ENCODE measurements at places on chromosomes 16 and 17.

DNA sequence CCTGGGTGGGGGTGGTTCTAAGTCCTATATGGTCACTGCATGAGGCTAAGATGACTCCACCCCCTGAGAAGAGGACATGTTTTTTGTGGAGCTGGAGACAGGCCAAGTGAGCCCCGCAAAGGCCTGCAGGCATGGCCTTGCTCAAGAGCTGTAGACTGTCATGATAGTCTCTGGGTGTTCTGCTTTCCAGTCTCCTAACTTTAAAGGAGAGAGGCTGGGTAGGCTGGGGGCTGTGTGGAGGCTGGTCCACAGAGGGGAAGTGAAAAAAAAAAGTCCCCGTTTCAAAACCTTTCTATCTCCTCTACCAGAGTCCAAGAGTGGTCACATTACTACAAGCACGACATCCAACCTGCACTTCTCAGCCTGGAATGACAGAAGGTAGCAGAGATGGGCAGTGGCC, 27.1 kb downstream of the CDRT4 start:
- DNase-seq, result no peak

GRCh38 chr17:34254651-34255380, at the start of gene CCL2:
TSS of gene CCL2 (plus strand) at chr17:34255285. CDS start at chr17:34255350, 65 bp downstream.
- no peak for DNase-seq

DNA sequence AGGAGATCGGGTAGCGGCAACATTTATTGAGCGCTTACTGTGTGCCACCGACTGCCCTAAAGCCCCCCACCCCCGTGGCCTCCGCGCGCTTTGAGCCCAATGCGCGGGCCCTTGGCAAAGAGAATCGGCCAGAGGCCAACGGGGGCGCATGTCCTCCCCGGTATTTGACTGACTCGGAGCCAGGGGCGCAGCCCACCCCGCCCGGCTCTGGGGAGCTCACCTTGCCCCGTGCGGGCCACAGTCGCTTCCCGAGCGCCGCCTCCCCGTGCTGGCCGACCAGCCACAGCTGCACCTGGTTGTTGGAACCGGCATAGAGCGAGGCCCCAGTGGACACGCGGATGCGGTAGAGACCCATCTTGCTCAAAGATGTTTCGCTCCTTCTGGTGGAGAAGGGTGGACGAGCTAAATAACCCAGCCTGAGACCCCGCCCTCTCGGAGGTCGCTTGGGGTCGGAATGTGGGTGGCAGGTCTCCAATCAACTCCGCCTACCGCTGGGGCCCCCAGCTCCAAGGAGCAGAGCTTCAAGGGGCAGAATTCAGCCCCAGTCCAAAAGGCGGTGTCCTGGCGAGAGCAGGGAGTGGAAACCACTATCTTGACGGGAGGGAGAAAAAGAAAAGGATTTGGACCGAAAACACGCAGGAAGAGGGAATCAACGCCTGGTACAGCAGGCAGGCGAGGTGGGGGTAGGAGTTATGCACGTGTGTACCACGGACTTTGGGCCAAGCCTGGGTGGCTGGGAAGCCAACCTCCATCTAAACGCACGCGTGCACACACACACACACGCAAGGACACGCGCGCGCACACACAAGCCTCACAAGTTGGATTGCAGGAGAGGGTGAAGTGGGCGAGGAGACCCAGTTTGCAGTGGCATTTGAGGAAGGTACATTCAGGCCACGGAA, at the start of gene ALOX15:
ALOX15 (minus strand) TSS at position 382 of the 899 bp plus-strand sequence; CDS start at position 355, 27 bp downstream.
- DNase-seq, result no peak

GRCh38 chr17:27634776-27635175, 3.8 kb downstream of the LGALS9 start:
- no peak for DNase-seq

- DNase-seq, result peak; percentile 75
Measured at GRCh38 chr17:39402244-39402889, 941 bp upstream of the FBXL20 start.

DNA sequence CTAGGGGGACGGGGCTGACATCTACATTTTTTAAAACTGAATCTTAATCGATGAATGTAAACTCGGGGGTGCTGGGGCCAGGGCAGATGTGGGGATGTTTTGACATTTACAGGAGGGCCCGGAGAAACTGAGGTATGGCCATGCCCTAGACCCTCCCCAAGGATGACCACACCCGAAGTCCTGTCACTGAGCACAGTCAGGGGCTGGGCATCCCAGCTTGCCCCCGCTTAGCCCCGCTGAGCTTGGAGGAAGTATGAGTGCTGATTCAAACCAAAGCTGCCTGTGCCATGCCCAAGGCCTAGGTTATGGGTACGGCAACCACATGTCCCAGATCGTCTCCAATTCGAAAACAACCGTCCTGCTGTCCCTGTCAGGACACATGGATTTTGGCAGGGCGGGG, 21.4 kb downstream of the ADAM11 start:
- DNase-seq, result no peak

DNA sequence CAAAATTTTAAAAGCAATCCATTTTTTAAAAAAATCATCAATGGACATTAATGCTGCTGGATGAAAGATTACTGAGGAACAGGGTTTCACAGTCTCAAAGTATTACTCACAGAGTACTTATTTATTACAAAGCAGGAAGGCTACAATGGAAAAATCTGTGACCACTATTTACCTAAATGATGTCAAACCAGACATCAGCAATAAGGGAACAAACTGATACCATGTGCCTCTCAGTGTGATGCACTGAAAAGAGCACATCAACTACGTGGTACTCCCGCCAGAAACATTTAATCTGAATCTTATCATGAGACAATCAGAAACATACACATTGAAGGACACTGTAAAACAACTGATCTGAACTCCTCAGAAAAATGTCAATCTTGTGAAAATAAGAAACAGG, 124.2 kb downstream of the PARN start:
- no peak for DNase-seq

DNA sequence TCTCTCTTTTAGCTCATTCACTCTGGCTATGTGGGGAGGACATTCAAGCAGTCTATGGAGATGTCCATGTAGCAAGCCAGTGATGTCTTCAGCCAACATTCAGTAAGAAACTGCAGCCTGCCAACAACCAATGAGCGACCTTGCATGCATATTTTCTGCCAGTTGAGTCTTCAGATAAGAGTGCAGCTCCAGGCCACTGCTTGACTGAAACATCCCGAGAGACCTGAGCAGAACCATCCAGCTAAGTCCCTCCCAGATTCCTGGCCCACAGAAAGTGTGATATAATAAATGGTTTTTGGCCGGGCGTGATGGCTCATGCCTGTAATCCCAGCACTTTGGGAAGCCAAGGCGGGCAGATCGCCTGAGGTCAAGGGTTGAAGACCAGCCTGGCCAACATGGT, 10.5 kb upstream of the C17orf58 start:
- no peak for DNase-seq

DNA sequence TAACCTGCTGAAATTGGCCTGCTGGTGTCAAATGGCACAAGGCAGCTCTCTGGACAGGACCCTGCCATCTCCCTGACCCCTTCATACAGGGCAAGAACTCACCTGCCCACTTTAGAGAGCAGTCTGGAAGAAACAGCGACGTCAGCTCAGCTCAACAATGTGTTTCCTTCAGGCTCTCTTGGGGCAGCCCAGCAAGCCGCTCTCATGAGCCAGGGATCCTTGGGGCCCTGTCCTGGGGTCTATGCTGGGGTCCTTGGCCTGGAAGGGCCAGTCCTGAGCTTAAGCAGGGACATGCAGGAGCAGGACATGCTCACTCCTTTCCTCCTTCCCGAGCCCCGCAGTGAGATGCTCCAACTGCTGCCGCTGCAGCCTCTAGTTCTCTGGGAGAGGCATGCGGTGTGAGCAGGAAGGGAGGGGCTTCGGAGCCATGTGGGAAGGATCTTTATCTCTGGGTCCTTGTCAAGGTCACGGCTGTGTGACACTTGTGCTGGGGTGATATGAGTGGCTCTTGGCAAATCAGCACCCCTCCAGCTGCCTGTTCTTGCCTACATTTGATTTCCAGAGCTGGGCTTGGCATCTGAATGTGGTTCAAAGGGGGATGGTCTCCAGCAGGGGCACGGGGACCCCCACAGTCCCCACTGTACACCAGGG, 3.4 kb downstream of the C1QTNF1 start:
- no peak for DNase-seq

DNA sequence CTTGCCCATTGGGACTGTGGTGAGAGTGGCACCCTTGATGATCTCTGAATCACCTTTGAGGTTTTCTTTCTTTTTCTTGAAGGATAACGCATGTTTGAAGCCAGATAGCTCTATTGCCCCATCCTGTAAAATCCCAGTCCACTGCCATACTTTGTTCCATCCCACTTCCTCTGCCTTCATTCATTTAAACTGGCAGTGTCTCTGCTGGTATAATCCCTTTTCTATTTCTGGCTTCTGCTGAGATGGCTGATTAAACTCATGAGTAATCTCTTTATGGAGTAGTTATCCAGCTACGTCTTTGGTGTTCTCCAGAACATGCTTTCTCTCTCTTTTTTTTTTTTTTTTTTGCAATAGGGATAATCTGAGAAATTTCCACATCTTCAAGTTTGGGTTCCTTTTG, 656.5 kb upstream of the SALL1 start:
- DNase-seq, result no peak

DNA sequence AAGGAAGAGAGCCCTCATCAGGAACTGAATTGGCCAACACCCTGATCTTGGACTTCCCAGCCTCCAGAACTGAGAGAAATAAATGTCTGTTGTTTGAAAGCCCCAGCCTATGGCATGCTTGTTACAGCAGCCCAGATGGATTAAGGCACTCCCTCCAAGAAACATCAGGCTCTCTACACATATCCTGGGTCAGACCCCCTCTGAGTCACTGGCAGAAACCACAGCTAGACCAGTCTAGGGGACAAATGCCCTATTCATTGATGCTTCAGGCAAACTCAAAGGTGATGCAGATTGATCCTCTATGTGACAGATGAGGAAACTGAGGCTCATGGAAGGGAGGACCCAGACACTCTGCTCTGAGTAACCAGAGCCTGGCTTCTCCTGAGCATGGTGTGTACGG, 116.8 kb downstream of the WSCD1 start:
- DNase-seq, result no peak

DNA sequence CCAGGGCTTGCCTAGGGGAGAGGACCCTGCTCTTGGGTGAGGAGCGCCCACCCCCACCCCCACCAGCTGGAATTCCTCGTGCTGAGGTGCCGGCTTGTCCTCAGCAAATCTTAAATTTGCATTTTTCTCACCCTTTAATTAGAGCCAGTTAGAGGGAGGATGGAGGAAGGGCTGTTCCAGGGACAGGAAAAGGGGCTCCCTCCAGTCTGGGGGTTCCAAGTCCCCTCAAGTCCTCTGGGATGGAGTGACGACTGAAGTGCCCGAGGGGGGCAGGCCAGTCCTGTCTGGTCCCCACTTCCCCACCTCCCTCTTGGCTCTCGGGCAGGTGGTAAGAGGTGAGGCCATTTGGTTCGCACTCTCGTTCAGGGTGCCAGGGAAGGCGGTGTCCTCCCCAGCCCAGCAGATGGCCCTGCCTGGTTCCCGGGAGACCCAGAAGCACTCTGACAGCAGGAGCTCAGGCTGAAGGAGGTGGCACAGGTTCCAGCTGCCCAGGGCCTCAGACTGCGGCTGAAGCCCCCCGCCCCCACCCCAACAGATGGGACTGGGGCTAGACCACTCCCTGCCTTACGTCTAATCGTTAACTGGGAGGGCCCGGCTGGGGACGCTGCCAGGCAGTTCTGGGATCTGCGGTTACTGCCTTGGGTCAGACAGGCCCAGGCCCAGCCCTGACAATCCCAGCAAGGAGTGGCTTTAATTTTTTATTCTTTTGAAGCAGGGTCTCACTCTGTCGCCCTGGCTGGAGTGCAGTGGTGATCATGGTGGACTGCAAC, 2.2 kb downstream of the RAB26 start:
- no peak for DNase-seq

GRCh38 chr17:76434870-76435269, 18.1 kb downstream of the UBE2O start:
- no peak for DNase-seq

DNA sequence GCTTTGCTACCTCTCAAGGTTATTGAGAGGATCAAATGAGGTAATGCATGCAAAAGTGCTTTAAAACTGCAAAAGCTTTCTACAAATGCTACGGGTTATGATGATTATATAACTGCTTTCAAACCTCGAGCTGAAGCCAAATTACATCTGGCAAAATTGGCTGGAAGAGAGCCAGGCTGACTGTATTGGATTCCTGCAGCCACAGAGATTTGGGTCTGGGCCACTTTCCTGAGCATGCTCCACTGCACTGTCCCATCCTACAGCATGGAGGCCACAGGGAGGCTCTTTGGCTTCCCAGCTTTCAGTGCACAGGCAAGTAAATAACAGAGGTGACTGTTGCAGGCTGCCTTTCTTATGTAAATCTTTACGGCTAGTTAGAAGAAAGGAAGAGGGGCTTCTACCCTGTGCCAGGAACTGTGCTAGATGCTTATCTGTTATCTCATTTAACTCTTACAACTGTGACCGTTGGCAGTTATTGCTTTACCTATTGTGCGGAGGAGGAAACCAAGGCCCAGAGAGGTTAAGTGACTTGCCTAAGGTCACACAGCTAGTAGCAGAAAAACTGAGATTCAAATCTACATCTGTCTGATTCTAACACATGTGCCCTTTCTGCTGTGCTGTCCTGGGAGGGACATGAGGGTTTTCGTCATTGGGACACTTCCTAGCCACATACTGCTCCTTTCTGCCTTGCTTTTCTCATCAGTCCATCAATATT, 121.8 kb downstream of the SPACA3 start:
- DNase-seq, result no peak

GRCh38 chr16:4862639-4863038, 15.4 kb downstream of the UBN1 start:
- no peak for DNase-seq

- DNase-seq, result no peak
Measured at GRCh38 chr17:30558686-30559545, 81.7 kb downstream of the GOSR1 start.

- no peak for DNase-seq
Measured at GRCh38 chr17:1260086-1260769, 10.0 kb upstream of the BHLHA9 start.

DNA sequence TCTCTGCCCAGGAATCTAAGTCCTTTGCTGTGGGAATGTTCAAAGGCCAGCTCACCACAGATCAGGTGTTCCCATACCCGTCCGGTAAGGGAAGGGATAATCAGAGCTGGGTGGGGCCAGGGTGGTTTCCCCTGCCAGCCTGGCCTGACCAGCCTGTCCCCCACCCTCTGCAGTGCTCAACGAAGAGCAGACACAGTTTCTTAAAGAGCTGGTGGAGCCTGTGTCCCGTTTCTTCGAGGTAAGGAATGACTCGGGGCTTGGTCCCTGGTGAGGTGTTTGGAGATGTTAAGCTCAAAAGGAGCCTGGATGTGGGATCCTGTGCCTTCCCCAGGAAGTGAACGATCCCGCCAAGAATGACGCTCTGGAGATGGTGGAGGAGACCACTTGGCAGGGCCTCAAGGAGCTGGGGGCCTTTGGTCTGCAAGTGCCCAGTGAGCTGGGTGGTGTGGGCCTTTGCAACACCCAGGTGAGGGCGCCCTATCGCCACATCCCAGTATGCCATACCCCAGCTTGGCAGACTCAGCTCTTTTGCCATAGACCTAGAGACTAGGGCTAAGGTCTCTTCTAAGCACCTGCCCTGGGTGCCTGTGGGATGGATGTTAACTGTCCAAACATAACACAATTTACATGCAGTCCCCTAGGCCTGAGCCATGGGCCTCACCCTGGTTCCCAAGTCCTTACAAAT, 997 bp downstream of the ACADVL start:
- no peak for DNase-seq
